G401 (cell line): ENCODE measurements at places on chromosomes 12 and 14. TPM values are rescaled to one million over a fixed set of nuclear protein-coding genes. Genes with fewer than 3 reads are reported as not detected.

DNA sequence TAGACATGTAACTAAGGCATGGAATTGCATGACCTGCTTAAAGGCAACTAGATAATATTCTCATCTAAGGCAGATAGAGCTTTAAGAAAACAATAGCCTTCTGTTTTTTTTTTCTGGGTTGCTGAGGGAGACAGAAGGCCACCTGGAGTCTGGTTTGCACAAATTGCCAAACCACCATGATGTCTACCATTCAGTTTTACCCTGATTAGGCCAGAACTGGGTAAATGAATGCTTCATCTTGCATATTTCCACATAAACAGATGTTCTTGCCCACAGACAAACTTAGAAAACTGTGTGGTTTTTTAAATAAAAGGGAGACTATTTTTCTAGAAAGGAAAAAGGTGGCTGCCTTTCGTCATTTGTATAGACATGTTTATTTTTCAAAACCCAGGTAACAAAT lies 278.7 kb upstream of the PRICKLE1 start:
- no peak for DNase-seq

DNA sequence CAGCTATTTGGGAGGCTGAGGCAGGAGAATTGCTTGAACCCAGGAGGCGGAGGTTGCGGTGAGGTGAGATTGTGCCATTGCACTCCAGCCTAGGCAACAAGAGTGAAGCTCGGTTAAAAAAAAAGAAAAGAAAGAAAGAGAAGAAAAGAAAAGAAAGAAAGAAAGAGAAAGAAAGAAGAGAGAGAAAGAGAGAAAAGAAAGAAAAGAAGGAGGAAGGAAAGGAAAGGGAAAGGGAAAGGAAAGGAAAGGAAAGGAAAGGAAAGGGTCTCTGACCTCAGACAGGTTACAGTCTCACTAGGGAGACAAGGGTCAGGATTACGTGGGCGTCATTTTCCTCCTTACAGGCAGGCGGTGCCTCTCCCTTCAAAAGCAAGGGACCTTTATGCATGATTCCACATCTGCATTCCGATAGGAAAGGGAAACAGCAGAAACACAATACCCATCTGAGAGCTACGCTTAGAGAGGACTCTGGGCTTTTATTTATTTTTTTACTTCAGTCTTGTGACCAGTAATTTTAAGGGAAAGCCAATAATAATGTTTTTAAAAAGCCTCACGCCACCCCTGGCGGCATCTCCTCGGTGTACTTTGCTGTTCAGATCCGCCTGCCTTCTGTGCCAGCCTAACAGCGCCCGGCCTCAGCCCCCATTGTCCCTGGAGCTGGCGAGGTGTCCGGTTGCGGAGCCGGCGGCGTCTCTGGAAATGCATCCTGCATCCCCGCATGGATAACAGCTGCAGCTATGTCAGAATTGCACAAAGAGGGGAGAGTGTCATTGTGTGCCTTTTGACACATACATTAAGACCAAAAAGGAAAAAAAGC lies 945 bp upstream of the HIP1R start:
- peak; percentile 58 for DNase-seq

DNA sequence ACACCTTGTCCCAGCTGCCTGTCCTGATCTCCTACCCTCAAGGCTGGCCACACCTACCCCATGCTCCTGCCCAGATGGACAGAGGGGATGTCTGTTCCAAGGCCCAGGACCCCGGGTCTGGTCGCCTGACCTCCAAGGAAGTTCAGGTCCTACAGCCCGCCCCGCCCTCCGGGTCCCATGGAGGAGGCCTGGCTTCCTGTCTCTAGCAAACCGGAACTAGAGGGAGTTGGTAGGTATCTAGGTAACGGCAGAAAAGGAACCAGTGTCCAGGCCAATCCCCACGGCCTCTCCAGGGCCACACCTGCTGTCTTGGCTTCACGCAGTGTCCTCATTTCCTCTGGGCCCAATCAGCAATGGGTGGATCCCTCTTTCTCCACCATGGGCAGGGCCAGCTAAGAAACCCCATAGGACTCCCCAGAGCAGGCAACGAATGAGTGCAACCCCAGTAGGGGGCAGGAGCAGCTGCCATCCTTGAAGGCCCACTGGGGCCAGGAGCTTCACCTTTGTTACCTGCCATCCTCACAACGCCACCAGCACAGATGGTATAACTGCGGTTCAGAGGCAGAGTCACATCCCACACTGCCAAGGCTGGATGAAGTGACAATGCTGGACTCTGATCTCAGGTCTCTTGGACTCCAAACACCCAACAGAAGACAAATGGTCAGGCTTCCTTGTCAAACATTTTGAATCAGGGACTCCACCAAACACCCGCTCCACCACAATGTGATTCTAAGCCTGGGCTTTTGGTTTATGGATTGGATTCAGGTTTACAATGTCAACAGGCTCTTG lies 25.1 kb upstream of the RPLP0 start:
- peak; percentile 44 for DNase-seq

DNA sequence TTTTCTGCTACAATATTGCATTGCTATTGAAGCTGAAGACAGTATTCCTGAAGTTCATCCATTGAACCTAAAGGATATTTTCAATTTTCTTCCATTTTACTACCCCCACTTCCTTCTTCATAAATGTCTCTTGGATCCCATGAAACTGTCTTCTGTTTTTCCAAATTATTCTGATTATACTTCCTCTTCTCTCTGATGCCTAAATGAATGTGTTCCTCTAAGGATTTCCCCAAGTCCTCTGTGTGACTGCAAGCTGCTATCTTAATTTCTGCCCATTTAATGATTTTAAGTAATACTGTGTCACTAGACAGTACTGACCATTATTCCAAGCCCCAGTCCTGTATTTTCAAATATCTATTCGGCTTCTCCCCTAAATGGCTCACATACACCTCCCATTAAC lies 102.9 kb downstream of the TAOK3 start:
- no peak for DNase-seq

GRCh38 chr14:104461676-104462449 lies 117.7 kb upstream of the C14orf180 start:
- DNase-seq: no peak

DNA sequence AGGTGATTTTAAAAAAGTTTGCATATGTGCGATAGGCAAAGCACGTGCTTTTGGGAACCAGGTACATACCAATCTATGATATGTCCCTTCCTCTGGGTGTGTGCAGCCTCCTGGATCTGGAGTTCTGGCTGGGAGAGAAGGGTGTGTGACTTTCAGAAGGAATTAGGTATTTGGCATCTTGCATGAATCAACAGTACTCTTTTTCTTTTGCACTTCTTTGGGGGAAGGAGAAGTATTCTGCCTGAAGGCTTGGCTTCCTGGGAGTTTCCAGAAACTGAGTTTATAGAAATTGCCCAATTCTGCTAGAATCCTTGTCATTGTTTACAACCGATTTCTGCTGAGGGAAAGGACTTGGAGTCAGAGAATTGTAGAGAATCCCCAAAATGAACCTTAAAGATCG lies 2.9 kb upstream of the CLMN start:
- no peak for DNase-seq

DNA sequence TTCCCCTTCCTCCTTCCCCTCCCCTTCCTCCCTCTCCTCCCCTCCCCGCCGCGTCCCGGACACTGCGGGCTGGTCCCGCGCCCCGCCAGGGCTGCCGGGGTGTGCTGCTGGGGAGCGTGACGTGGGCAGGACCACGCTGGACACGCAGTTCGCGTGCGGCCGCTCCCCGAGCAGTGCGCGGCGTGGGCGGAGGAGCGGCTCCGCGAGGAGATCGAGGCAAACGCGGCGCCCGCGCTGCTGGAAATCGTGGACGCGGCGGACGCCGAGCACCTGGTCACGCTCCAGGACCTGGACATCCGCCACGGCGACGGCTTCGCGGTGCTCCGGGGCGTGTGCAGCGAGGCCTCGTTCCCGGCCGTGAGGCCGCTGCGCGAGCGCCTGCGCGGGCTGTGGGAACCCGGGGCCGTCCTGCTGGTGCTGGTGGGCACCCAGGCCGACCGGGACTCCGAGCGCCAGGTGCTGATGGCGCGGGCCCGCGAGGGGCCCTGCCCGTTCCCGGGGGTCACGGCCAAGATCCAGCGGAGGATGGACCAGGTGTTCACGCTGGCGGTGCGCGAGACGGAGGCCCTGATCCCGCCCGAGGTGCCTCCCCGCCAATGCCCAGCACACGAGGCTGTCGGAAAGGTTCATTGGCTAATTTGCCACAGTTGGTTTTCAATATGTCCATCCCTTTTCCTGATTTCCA lies 84.3 kb downstream of the TNFAIP2 start:
- peak; percentile 14 for DNase-seq

DNA sequence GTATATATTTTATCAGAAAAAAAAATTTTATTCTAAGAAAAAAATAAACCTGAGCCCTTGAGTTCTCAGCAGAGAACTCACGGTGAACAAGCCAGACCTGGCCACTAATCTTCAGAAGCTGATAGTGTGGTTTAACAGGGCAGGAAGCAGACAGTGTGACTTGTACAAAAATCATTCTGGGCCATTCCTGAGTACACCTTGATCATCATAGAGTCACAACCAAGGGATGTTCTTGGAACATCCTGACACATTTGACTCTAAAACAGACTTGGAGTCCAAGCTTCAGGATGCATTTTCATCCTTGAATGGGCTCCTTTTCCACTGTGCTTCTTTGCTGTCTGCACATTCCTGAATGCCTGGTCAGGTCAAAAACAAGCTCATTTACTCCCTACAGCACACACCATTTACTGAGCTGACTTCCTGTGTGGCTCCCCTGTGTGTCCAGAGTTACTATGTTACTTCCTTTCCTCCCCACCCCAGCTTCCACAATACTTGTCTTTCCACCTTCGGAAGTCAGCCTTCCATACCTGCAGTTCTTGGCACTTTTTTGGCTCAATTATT lies 112.0 kb downstream of the ANO6 start:
- DNase-seq: no peak

- DNase-seq: no peak
Measured at GRCh38 chr12:108634341-108634751, 652 bp upstream of the SELPLG start.

- peak; percentile 30 for DNase-seq
Measured at GRCh38 chr12:49838973-49839633, 3.8 kb downstream of the BCDIN3D start.

GRCh38 chr12:58148405-58148804 lies 207.0 kb downstream of the ATP23 start:
- peak; percentile 63 for DNase-seq

DNA sequence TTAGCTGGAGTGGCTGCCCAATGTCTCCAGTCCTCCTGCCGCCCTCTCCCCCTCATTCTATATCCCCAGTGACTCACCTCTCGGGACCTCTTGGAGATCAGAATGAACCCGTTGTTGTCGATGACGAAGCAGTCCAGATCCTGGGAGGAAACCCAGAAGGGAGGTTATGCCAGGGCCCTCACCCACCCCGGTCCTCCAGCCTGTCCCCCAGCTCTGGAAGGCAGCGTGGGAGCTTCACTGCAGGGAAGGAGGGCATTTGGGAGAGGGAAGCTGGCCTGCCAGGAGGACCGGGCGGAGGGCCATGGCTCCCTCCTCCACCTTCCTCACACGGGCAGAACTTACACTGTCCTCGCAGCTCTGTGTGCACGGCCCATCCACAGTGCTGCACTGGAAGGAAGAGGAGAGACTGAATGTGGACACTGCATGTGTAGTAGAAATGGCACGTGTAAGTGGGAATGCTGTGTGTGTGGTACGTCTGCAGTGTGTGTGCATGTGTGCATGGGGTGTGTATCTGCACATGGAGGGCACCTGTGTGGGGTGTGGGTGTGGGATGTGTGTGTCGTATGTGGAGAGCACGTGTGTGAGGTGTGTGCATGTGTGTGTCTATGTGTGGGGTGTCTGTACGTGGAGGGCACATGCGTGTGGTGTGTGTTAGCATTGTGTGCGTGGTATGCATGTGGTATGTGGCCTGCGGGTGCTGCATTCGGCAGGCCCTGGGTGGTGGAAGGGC lies 10.0 kb upstream of the LRTM2 start:
- no peak for DNase-seq

- no peak for DNase-seq
Measured at GRCh38 chr12:65125247-65125646, 4.1 kb upstream of the WIF1 start.

- DNase-seq: no peak
Measured at GRCh38 chr14:96617635-96618034, 115.5 kb downstream of the PAPOLA start.

DNA sequence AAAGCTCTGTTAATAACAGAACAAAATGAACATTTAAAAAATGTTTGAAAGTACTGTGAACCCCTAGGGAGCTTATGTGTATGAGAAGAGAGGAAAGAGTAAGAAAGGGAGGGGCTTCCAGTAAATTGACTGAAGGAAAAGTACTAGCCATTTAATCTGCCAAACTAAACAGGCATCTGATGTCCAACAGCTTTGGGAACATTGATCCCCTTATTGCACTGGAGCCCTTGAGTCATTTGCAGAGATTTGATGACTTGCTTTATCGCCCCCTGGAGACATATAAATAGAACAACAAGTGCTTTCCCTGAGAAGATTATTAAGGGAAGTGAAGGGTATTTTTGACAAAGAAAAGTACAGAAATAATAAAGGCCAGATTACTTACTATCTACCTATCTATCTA lies 319.3 kb upstream of the NOVA1 start:
- DNase-seq: no peak

- DNase-seq: no peak
Measured at GRCh38 chr14:44759277-44759676, 202.5 kb downstream of the KLHL28 start.

DNA sequence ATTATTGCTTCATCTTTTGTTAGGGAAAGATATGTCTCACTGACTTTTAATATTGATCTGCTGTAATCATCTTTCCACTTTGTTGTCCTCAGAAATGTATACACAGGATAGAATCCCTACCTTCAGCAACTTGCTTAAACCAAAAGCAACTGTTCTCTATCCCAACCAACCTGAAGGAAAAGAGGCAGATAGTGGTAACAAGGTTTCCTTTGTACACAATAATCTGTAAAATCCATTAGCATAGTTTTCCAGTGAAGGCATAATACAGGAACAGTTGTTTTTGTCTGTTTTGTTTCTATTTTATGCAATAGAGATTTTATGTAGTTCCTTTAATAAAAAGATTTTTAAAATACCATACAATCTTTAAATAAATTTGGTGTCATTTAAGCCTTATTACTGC lies 170.5 kb downstream of the PIK3C2G start:
- no peak for DNase-seq

The DNAAF2 gene
- 16.2 and 21.7 TPM in 2 replicates for total RNA-seq

The LRRIQ1 gene
- total RNA-seq: 0.18 TPM in 1 of 2 replicates, not detected in the other

The IL26 gene
- total RNA-seq: not detected in 2 replicates

The LRRC10 gene
- total RNA-seq: not detected in 2 replicates

The TRIP11 gene
- 8.8 and 12.4 TPM in 2 replicates for total RNA-seq

The NPFF gene
- total RNA-seq: 10.7 TPM in 1 of 2 replicates, not detected in the other

The PLEK2 gene
- 0.80 and 1.3 TPM in 2 replicates for total RNA-seq

The BCL11B gene
- total RNA-seq: not detected in 2 replicates

The NXPH4 gene
- total RNA-seq: 0.49 TPM in 1 of 2 replicates, not detected in the other
